ENCODE measurements at places on chromosomes 5 and 9.

DNA sequence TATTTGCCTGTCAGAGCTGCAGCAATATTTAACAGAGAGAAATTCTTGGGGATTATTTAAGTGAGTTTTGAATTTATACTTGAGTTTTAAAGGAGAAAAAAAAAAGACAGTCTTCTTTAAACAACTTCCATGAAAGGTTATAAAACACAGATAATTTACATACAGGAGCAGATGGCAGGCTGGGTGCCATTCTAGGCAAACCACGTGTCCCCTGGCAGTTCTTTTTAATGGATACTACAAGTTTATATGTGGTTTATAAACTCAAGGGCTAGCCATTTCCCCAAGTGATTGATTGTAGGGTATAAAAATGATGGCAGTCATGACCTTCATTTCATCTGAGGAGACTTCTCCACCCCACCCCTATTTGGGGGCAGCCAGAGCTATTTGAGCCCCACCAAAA is 166.6 kb downstream of the FSTL4 start:
- no peak for DNase-seq

GRCh38 chr9:131787838-131788237 is 48.0 kb upstream of the RAPGEF1 start:
- DNase-seq: no peak

GRCh38 chr9:135819905-135820304 is 87.4 kb downstream of the CAMSAP1 start:
- DNase-seq: no peak

DNA sequence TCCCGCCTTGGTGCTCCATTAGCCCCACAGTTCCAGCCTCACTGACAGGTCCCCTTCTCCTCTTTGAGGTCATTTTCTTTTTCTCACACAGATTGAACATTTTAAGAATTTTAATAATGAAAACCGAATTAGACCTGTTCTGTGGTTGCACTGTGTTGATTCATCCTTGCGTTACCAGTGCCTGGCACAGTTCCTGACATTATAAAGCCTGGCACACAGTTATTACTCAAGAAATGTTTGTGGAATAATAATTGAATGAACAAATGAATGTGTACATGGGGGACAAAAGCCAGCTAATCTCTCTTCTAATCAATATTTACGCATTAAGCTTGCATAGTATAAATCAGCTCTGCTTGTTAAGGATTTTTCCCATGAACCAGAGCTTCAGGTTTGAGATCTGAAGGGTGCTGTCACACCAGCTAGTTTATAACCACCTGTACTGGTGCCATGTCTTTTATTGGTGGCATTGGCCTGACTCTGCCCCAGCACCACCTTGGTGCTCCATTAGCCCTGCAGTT is 80.0 kb downstream of the SV2C start:
- no peak for DNase-seq

DNA sequence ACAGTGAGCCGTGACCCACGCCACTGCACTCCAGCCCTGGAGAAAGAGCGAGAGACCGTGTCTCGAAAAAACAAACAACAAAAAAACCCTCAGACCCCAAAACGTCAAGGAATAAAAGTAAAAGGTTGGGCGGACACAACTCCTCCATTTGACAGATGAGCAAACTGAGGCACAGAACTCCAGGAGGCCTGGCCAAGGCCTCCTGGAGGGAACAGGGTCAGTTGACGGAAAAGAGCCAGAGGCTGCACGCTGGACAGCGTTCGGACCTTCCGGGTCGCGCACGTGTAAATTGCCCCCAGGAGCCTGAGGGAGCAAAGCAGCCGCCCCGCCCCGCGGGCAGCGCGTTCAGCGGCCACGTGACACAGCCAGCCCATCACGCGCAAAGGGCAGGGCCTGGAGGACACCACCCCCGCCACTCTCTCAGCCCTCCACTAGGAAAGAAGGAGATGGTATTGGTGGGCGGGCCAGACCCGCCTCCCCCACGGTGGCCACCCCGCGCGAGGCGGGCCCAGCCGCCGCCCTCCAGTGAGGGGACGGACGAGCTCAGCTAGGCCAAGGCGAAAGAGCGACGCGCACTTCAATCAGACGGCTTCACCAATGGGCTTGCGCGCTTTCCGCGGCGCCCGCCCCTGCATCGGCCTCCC is 81.5 kb downstream of the PTPDC1 start:
- peak; percentile 99 for DNase-seq

- DNase-seq: no peak
Measured at GRCh38 chr5:55073211-55073610, 29.2 kb upstream of the GZMA start.

GRCh38 chr5:140555747-140556312 is 1.4 kb downstream of the SRA1 start:
- DNase-seq: no peak

- no peak for DNase-seq
Measured at GRCh38 chr9:99582814-99583213, 238.9 kb upstream of the NR4A3 start.

DNA sequence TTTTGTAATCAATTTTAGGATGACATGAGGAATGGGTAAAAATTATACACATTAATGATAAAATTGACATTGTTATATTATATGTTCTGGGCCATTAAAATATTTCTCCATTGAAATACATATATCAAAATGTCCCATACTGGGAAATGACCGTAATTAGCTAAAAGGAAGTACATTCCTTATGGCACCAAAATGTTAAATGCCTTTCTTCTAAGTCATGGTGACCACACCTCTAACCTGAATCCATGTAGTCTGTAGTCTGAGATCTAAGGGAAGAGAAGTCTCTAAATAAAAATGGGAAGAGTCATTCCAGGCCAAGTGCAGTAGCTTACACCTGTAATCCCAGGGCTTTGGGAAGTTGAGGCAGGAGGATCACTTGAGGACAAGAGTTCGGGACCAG is 10.0 kb upstream of the GDA start:
- no peak for DNase-seq

DNA sequence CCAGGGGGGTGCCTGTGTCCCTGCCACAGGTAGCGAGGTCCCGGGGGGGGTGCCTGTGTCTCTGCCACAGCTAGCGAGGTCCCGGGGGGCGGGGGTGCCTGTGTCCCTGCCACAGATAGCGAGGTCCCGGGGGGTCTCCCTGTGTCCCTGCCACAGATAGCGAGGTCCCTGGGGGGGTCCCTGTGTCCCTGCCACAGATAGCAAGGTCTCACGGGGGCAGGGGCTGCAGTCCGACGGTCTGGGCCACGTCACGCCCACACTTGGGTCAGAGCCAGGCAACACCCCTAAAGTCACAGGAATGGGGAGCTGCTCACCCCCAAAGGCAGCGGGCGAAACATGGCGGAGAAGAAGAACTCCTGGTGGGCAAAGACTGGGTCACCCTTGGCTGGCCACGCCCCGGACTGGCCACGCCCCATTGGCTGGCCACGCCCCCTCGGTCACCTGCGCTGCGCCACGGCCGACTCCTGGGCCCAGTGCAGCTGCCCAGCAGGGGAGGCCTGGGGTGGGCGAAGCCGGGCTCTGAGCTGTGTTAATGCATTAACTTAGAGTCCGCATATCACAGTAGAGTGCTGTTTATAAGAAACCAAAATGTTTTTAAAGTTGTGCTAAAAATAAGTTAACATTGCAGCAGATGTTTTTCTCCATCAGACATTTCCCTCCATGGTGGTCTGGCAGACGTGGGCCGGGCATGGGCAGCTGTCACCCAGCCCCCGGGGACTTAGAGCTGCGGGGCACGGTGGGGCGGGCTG is 7.0 kb downstream of the NOXA1 start:
- no peak for DNase-seq

DNA sequence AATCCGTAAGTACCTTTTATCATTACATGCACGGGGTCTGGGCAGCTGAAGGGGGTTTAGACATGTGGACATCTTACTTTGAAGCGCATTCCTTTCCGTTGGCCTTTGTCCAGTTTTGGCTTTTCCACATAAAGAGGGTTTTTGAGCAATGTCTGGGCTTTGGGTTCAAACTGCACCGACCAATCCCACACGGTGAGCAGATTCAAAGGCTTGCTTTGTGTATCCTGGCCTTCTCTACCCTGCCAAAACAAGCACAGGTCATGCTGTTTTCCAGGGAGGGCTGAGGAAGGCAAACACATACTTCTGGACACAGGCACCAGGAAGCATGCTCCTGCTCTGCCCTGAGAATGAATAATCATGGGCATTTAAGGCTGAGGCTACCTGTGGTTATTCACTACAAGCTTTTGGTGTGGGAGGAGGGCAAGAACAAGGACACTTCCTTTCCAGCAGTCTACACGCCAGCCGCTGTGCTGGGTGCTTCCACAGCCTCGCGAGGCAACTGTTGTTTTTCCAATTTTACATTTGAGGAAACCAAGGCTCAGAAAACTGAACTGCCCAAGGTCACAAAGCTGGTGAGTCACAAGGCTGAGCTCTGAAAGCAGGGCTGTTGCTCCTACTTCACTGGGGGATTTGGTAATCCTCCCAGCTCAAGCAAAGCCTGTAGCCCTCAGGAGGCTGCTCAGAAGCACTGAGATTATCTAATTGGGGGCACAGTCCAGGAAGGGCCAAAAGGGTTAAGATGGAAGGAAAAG is 59.8 kb upstream of the GOLPH3 start:
- peak; percentile 91 for DNase-seq

- no peak for DNase-seq
Measured at GRCh38 chr5:168844922-168845296, 265.7 kb upstream of the PANK3 start.

DNA sequence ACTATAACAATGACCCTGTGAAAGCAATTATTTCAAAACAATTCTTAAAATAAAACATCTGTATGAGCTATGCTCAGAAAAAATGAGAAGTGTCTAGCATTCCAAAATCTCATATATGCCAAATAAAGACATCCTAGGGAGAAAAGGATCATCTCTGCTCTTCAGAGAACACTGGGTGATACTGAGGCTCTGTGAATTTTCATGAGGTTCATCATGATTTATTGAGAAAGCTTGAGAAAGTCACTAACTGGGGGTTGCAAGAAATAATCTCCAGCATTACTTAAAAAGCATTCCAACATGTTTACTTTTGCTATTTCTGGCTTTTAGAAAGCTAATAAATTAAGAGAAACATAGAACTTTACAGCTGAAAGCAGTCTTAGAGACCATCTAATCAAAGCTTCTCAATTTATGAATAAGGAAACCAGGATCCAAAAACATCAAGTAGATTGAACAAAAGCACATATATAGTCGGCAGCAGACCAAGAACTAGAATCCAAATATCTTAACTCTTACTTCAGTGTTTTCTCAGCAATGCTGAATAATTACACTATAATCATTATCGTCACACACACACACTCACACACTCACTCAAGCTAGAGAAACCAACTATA is 372.8 kb downstream of the NR2F1-AS1 start:
- no peak for DNase-seq

DNA sequence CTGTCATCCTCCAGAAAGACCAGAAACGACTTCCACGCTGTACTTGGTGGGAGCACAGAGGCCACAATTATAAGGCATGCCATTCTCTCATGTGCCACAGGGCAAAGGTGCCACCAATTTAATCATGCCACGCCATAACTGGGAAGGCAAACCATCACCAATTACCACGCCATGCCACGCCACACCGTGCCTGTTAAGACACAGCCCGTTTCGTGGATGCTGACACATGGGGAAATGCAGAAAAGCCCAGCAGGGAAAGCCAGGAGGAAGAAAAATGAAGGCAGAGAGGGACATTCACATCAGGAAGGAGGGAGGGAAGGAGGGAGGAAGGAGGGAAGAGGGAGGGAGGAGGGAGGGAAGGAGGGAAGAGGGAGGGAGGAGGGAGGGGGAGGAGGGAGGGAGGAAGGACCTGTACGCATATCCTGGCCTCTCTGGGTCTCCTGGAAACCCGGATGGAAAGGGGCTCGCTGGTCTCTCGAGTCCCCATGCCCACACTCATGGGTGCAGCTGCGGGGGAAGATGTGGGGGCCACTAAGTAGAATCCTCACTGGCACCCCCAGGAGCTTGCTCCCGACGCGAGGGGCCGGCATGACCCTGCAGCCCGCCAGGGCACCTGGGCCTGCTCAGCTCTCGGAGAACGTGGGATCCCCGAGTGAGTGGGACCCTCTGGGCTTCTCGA is 61.7 kb upstream of the UBAC1 start:
- no peak for DNase-seq

DNA sequence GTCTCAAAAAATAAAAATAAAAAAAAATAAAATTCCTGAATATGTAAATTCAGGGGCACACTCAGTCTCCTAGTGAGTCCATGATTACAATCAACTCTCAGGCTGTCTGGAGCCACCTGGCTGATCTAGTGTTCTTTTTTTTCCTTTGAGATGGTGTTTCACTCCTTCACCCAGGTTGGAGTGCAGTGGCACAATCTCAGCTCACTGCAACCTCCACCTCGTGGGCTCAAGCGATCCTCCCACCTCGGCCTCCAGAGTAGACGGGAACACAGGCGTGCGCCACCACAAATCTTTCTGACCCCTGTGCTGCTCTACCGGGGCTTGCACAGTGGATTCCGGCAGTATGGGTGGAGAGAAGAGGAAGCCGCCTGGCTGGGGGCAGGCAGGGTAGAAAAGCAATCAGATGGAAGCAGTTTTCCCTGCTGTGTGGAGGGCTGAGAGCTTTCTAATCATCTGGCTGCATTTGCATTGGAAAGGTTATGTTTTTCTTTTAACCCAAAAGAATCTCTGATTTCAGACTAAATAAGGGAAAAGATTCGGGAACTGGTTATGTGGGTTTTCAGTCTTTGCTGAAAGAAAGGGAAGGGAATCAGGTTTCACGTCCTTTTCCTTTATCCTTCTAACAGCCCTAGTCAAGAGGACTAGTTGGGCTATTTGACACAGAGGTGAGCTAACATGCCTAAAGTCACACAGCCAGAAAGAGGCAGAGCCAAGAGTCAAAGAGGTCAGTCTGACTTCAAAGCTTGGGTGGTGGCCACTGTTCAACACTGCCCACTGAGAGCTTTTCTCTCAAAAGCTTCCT is 26.3 kb upstream of the CORO2A start:
- peak; percentile 25 for DNase-seq

DNA sequence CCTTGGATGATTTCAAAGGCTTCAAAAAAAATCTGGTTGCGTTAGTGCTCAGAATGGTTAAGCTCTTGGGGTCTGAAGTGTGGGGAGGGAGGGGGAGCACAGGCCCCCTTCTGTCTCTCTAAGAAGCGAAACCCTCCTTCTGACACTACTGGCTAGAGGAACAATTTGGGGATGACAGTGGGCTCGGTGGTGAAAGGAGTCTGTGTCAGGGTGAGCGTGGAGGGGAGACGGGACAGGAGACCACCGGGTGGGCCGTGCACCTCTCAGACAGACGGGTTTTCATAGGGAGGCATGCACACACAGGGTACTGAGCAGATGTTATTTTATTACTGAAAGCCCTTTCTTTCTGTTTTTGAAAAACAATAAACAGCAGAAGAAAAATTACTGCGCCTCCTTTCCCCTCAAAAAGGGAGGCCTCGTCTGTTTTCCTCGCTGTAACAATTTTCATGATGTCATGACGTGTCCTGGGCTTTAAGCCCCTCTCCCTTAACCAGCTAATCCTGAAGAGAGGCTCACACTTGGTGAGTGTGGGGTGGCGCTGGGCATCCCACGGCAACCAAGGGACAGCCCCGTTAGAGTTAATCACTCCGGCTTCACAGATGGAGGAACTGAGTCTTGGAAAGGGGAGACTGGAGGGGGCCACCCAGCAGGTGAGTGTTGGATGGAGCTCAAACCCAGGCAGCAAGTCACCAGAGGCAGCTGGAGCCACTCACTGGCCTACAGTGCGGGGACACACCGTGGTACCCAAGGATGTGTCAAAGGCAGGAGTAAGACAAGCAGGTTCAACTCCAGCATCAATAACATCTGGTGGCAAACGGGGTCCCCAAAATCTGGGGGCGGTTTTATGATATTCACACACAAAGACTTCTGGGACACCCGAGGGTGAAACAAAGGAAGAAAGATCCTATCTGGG is 53.4 kb downstream of the PTCH1 start:
- DNase-seq: peak; percentile 3
